Activated CD4-positive, alpha-beta memory T cell treated with anti-CD3 and anti-CD28 coated beads for 36 hours (primary cell): ENCODE measurements at places on chromosomes 5 and 9.

- no peak for DNase-seq
Observed at GRCh38 chr9:131329241-131329641, 39.7 kb downstream of the PLPP7 start.

- no peak for DNase-seq
Observed at GRCh38 chr9:113597390-113598241, 134.1 kb downstream of the RGS3 start.

GRCh38 chr5:73304381-73304780, 131.4 kb downstream of the TMEM174 start:
- no peak for DNase-seq

DNA sequence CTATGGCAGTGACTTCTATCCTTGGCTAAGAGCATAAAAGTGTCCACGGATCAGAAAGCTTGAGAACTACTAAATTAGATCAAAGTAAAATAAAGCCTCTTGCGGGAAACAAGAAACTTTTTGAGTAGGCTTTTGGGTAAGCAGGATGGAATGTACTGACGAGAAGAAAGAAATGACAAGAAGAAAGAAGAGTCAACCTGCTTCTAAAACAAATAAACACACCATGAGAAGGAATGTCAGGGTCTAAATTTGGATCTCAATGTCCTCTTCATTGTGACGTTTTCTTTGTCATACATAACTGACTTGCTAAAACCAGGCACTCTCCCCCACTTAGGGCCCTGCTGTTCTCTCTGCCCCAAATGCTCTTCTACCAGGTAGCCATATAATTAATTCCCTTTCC, 290.1 kb upstream of the PTGER4 start:
- DNase-seq: no peak

DNA sequence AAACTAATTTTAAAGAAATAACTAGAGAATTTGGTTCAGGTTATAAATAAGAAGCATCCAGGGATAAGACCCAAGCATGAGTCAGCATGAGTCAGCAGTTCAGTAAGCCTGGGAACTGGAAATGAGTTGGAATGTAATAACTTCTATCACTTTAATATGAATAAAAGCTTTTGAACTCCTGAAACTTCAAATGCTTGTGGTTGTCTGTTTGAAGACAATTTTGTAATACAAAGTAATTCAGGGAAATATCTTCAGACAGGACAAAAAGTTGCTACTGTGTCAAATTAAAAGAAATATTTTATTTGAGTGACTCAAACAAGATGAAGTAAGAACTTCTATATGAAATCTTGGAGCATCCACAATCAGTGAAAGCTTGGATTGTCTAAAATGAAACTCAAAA, 331.2 kb upstream of the DAB2 start:
- no peak for DNase-seq

DNA sequence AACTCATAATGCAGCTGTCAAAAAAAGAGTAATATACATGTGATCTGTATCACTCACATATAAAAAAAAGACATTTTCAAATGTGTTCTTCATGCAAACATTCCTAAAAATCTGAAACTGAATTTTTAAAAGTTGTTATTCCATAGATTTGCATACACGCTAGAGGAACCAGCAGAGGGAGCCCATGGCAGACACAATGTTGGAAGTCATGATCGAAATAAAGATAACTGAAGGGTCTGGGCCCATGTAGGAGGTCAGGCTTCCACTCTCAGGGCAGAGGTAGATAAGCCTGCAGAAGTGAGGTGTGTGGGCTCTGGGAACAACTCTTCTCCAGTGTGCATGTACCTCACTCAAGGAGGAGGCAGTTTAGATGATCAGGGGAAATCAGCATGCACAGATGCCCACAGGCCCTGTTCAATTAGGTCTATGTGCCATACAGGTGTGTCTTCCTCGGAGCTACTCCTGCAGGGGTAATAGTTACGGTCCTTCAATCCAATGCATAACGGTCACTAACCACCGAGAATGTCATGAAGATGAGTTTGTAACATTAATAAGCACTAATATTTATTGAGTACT, 208.6 kb downstream of the EPB41L4A start:
- DNase-seq: no peak

DNA sequence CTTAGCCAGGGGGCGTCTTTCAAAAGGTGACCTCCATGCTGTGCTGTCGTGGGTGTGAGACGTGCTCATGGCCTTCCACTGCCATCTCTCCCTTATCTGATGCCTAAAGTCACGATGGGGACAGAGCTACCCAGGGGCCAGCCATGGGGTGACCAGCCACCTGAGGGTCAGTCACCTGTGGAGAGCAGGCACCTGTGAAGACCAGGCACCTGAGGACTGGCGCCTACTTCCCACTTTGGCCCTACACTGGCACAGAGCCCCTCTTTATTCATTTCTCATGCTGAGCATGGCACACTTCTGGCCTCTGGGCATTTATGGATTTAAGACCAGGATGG, 6.4 kb upstream of the EXOC3 start:
- DNase-seq: no peak

GRCh38 chr5:78958672-78959445, 26.3 kb downstream of the ARSB start:
- no peak for DNase-seq
